Small intestine (tissue), 16 donors: ENCODE measurements at places on chromosomes 5 and 9.

- no peak for DNase-seq
These were observed 76.3 kb downstream of the MACROH2A1 start for GRCh38 chr5:135322744-135323143.

DNA sequence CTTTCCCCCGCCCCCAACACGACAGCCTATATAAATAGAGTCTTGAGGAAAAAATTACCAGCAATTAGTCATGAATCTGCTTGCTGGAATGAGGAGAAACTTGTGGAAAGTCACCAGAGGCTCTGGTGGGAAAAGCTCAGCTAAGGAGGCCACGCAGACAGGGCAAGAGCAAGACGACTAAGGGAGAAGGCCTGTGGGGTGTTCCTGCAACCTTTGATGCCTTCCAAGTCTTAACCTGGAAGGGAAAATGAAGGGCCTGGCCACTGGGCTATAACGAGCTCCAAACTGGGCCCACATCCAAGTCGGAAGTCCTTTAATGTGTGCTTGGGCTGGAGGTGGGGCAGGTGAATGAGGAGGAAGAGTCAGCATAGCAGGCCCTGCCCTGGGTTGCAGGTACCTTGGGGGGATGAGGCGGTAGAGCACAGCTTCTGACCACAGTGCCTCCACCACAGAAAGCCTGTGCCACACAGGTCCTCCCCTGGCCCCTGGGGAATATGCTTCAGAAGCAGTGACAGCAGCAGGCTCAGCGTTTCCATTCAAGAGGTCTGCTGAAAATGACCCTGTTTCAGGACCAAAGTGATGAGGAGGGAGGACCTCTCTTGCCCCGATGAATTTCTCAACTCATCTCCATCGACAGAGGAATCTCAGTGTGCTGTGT lies 92.8 kb upstream of the LRRTM2 start:
- peak; percentile 95 for DNase-seq

GRCh38 chr5:80822640-80823039 lies 137.5 kb upstream of the RASGRF2 start:
- DNase-seq: no peak

DNA sequence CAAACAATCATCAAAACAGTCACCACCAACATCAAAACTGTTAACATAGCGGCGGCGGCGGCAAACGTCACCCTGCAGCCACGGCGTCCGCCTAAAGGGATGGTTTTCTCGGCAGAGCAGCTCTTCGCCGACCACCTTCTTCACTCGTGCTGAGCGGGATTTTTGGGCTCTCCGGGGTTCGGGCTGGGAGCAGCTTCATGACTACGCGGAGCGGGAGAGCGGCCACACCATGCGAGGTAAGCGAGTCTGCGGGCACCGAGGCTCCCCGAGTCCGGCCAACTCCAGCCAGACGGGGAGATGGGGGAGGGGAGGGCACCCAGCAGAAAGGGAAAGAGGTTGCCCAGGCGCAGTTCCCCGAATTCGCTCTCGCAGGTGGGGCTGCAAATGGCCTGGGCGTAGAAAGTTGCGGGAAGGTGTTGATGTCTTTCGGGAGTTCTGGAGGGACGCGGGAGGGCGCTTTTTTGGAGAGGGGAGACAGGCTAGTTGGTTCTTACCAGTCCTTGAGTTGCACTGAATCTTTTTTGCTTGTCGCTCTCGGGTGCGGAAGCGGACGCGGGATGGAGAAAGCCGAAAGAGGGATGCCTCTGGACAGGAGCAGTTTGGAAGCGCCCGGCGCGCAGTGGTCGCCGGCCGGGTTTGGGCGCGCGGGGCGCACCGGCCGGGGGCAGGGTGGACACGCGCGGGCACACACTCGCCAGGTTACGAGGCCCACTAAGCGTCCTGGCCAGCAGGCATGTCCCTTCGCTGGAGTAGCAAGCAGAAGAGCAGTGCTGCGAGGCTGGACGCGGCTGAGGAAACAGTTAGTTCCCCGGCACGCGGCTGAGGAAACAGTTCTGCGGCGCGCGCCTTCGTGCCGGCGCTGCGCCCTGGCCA lies 849 bp downstream of the RORB start:
- DNase-seq: no peak

GRCh38 chr9:71243951-71244350 lies 122.5 kb upstream of the TRPM3 start:
- no peak for DNase-seq

DNA sequence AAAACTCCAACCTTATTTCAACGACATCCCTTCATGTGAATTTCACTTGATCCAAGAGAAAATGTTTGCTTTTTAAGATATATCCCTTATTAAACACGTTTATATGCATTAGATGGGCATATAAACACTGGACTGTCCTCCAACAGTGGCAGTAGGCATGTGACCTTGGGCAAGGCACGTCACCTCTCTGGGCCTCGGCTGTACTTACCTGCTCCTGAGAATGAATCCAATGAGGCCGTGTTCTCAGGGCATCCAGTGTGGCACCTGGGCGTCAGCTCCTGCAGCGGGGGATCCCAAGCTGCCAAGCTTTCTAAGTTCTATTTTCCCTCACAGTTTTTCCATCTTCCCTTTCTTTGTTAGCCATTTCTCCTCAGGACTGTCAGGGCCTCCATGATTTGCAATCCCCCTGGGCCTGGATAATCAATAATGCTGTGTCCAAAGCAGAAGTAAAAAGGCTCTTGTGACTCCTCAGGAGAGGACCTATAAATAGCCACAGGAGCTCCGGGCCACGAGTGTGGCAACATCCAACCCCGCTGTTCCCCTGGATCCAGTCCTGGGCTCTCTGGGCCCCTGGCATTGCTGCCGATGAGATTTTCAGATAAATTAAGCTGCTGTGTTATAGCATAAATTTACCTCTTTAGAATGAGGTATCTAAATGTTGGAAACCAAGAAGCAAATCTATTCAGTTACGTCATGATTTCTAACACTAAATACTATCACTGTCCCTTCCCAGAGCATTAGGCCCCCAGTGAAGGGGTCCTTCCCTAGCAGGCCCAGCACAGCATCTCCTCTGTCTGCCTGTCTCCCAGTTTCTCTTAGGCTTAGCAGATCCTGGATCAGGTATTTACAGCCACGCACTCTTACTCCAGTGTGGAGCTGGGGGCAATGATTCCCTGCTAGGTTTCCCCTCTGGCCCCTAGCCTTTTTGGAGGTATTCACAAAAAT lies 76.8 kb downstream of the PTPN3 start:
- DNase-seq: no peak

DNA sequence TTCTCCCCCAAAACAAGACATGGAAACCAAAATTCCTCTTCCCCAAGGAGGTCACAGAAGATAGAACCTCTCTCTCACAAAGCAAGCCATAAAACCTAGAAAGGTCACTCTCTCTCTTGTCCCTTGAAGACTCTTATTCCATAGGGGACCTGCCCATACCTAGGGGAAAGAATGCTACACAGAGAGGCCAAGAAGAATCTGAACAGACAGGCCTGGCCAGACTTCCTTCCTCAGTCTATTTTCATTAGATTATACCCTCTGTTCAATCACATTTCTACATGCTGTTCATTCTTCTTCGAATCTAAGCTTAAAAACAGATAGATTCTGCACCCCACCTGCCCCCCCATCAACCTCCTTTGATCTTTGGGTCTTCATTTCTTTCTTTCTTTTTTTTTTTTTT lies 206.8 kb downstream of the TLE4 start:
- no peak for DNase-seq

GRCh38 chr9:101977614-101978210 lies 239.3 kb upstream of the GRIN3A start:
- DNase-seq: peak; percentile 31

DNA sequence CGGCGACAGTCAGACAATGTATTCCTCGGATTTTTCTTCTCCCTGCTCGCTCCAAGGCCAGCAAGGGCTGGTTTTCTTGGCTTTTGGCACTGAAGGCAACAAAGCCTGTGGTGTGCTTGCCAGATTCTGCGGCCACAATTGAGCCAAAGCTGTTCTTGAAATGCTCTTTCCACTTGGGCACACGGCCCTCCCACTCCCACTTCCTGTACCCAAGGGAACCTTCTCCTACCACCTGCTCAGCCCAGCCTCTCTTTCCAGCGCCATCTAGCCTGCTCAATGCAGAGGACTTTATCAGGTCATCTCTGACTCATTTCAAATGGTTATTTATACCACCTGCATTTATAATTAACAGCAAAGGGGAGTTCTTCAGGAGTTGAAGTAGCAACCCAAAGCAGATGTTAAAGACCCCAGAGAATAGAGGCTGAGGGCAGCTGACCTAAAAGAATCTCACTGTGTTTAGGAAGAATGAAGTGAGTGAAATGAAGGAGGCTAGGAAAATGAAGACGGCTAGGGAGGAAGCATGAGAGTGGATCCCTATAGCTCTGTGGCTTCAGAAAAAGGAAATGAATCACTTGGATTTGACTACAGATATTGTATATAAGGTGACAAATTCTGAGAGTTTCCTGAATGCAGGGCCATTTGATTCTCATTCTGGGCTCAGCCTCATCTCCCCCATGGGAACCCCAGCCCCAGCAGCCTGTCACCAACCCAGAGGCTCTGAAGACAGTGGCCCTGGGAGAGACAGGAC lies 439.0 kb downstream of the ENC1 start:
- DNase-seq: peak; percentile 48

DNA sequence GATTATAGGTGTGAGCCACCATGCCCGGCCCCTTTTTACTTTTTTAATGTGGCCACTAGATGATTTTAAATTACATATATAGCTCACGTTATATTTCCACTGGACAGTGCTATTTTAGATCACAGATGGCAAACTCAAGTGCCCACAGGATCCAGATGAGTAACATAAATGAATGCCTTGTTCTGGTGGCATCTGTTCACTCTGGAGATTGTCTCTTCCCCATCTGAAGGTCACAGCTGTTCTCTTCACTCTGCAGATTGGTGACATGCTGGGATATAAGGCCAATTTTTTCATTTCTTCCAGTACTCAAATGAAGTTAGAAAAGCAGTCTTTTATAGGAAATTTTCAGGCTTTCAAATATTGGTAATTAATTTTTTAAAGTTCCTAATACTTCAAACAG lies 160.1 kb downstream of the DOCK8 start:
- DNase-seq: no peak

DNA sequence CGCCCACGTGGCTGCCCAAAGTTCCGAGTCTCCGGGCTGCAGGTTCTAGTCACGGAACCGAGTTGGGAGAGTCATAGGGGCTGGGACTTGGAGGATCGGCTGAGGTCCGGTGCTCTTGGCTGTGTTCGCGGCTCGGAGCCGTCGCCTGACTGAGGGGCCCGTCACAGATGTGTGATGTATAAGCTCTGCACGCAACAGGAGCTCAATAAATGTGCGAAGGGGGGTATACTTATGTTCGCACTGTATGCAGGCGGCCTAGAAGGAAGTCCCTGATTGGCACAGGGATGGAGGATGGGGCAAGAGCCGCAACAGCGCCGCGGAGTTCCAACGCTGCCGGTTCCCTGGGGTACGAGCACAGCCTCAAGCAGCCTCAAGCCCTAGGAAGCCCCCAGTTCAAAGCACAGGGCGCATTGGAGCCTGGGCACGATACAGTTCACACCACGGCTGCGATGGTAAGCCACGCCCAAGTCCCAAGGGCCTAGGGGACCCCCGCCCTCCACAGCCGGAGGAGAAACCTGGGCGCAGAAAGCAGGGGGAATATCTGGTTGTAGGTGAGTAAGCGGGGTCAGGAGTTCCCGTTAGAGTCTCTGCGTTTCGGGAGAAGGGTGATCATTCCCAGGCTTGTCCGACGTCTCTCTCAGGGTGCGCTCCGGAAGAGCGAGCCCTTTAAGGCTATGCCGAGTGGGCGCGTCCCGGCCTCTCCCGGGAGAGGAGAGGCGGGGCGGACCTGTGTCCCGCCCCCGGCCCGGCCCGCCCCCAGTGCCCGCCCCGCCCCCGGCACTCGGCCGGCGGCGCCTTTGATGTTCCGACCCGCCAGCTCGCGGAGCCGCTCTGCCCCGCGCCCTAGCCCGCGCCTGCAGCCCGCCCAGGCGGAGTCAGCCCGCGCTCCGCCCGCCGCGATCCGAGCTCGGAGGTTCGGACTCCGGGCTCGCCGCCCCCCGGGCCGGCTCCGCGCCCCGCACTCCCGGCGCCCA lies at the start of gene TCF7:
Gene TCF7, plus strand, starts transcription at position 780 of the 974 bp plus-strand sequence. CDS start 226 bp downstream, outside the sequence.
- DNase-seq: peak; percentile 90
